ENCODE measurements at places on chromosomes 3 and 15.

GRCh38 chr15:60573936-60574335 lies 95.0 kb upstream of the ICE2 start:
- no peak for DNase-seq

DNA sequence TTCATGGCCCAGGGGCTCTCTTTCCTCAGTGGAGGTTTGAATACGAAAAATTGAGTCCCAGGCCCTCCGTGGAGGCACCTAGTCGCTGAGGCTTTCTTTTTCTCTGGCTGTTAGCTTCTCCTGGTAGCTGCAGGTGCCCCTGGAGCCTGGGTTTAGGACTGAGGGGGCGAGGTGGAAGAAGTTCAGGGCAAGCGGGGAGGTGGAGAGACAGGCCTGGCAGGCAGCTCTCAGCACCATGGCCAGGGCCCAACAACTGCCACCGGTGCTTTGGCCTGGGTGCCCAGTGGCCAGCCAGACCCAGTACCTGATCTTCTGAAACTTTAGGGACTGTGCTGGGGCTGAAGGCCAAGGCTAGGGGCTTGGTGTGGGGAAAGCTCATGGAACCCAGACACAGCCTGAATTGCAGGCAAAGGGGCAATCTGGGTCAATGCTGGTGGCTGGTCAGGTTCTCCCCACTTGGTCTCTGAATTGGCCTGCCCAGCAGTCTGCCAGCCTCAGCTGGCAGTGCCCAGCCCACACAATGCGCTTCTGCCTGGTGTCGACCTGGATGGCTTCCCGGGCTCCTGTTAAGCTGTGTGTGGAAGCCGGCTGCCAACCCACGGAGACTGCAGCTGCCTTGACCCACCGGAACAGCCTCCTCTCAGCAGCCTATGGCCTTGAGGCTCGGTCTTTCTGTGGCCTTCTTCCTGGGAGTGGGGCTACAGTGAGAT lies 30.3 kb upstream of the POLG start:
- no peak for DNase-seq

- no peak for DNase-seq
These were observed 375.3 kb downstream of the LPP start for GRCh38 chr3:188529228-188529627.

- no peak for DNase-seq
These were observed 143.1 kb upstream of the CHRNA7 start for GRCh38 chr15:31887246-31887645.

DNA sequence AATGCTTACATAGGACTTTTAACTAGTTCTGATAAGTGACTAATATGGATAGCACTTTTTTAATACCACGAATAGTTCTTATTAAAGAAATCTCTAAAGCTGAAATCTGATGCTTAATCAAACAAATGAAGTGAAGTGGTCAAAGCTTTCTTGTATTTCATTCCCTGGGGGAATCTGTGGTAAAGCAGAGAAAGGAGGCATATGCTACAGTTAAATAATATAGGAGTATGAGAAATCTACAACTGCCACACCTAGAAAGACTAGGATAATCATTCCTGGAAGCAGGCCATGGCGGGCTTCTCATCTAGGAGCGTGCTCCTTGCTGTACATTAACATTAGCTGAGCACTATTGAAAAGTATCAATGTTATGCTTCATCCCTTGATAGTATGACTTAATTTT lies 835.7 kb downstream of the OTOL1 start:
- no peak for DNase-seq

DNA sequence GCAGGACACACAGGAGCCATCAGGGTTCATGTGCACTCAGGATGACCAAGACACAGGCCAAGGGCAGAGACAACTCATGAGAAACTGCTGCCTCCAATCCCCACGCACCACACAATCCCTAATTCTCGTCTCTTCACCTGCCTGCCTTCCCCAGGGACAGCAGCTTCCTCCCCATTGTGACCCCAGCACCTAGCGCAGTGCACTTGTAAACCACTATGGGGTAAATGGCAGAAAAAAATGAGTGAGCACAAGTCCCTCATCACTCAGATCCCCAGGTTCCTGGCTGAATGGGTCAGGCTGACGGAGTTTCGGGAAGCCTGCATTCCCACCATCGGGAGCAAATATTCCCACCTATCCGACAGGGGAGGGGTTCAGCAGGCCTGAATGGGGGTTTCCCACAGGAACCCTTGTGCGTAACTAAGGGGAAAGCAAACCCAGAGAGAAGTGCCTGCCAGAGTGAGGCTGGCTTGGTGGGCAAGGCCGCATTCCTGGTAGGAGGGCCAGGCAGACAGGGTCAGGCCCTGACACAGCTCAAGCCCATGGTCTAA lies 18.8 kb downstream of the PLXNB1 start:
- no peak for DNase-seq

GRCh38 chr15:66907826-66908743 lies 157.3 kb upstream of the SMAD3 start:
- DNase-seq, result no peak

GRCh38 chr3:194579091-194579606 lies 54.1 kb downstream of the TMEM44 start:
- DNase-seq, result no peak

GRCh38 chr3:111702996-111703985 lies 108.1 kb upstream of the ZBED2 start:
- DNase-seq, result no peak

GRCh38 chr15:45199136-45199810 lies 11.5 kb upstream of the SHF start:
- no peak for DNase-seq

DNA sequence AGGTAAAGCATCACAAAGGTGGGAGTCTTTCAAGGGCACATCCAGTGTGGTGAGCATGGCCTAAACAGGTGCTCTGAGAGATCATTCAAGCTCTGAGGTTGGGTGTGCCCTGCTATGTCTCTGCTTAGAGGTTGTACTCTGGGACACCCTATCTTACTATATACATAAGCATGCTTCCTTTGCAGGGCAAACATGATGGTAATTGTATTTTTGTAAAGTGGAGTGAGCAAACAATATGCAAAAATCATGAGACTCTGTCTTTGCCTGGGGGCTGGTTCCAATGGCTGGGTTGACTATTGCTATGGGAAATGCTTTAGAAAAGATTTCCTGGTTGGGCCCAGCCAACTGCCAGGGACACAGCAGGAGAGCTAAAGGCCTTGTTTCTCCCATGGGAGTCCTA lies 315.1 kb upstream of the TLE3 start:
- no peak for DNase-seq

DNA sequence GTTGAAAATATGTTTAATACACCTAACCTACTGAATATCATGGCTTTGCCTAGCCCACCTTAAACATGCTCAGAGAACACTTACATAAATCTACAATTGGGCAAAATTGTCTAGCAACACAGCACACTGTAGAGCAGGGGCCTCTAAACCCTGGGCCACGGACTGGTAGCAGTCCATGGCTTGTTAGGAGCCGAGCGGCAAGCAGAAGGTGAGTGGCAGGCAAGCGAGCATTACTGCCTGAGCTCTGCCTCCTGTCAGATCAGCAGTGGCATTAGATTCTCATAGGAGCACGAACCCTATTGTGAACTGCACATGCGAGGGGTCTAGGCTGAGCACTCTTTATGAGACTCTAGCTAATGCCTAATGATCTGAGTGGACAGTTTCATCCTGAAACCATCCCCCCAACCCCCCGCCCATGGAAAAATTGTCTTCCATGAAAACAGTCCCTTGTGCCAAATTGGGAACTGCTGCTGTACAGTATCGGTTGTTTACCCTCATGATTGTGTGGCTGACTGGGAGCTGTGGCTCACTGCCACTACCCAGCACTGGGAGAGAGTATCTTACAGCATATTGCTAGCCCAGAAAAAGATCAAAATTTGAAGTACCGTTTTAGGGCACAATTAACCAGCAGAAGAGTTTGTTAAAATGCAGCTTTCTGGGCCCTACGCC lies 26.1 kb downstream of the CMSS1 start:
- DNase-seq, result no peak

- no peak for DNase-seq
These were observed 69.6 kb downstream of the ATP10A start for GRCh38 chr15:25793354-25794050.

DNA sequence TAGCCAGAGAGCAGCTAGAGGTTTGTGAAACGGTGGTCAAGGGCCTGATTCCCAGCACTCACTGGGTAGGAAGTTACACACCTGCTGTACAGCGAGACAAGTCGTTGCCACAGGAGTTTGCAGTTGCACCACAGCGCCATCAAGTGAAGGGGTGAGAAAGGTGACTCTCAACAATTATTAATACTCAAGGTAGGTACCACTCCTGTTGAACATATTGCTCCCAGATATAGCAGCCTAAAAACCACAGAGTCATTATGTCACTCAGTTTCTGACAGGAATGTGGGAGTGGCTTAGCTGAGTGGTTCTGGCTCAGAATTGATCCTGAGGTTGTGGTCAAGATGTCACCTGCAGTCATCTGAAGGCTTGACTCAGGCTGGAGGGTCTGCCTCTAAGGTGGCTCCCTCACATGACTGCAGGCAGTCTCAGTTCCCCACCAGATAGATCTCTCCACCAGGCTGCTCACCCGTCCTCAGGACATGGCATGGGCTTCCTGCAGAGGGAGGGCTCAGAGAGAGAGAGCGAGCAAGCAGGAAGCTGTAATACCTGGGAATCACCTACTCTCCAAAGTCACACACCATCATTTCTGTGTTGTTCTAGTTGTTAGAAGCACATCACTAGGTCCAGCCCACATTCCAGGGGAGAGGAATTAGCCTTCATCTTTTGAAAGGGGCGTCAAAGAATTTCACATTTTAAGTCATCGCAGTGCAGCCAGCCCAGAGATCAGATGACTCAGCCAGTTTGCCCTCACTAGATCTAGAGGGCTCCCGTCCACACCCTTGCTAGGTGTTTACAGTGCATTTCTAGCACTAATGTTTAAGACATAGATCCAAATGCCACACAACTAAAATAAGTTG lies 17.0 kb upstream of the ANO10 start:
- DNase-seq, result no peak

- DNase-seq, result no peak
These were observed 105.3 kb downstream of the THRB start for GRCh38 chr3:24389108-24390090.

GRCh38 chr3:100096866-100097265 lies 17.4 kb downstream of the FILIP1L start:
- no peak for DNase-seq

DNA sequence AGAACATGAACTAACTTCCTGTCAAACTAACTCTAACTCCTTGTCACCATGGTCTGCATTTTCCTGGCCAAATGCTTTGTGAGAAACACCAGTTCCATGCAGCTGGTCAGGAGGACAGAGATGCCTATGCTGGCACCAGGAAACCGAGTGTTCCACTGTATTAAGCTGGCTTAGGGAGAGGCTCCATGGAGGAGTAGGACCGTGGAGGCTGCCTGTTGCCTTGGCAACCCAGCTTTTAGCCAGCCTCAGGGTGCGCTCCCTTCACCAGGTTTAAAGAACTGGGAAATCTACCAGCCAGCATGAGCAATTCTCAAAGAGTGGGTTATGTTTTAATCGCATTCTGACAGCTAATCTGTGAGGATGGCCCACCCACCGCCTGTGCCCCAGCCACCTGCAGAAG lies 394.1 kb downstream of the OCA2 start:
- DNase-seq, result no peak

DNA sequence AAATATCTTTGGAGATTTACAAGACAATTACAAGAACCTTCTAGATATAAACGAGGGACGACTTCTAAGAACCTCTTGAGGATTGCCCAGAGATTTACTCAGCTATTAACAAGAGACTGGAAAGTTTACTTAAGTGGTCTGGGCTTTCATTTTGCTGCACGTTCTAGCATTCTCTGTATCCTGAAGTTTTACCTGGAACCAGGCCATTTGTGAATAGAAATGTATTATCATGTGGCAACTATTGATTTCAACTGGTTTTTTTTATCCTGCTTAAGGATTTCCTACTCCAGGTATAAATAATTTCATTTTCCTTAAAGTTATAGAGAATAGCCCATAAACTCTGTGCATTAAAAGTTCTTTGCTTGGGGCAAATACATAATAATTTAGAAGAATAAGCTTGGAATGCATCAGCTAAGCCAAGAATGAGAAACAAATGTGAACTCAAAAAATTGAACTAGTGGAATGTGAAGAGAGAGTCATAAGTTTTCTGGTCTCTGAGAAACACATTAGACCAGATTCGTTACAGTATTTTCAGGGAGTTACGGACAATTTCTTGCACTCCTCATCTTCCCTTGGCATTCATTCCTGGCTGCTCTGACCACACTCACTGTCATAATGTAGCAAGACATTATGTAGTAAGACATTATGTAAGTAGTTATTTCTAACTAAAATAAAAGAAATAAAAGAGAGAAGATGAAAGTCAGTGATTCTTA lies 1.3 kb downstream of the AQP9 start:
- no peak for DNase-seq

DNA sequence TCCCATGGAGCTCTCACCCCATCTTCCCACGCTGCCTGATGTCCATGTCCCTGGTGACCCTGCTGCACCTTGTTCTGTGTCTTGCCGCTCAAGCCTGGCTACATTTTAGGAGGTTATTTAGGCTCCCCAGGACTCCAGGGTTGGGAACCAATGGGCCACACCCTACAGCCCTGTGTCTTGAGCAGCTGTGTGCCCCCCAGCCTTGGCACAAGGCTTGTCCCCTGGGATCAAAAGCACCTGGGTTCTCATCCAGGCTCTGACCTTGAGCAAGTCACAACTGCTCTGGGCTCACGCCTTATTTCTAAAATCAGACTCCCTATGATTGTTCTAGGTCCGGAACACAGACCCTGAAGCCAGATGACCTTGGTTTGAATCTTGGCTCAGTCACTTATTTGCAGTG lies 14.1 kb downstream of the SPSB4 start:
- DNase-seq, result no peak

GRCh38 chr15:39792844-39793335 lies 10.2 kb upstream of the FSIP1 start:
- no peak for DNase-seq

DNA sequence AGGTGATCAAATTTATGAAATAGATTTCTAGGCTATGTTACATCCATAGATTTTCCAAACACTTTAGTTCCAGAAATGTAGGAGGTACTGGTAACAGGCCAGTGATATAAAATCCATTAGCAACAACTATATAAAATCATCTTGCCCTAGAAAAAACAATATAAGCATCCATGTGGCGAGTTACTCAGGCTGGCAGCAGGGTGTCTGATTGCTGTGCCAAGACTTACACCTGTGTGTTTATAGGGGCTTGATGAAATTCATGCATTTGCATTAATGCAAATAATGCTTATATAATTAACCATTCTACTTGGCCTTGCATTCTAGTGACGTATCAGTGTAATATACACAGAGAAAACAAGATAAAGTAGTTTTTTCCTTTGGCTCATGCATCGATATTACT lies 153.4 kb downstream of the PLCL2 start:
- no peak for DNase-seq

GRCh38 chr15:65409036-65409631 lies 13.6 kb downstream of the IGDCC4 start:
- DNase-seq, result no peak

DNA sequence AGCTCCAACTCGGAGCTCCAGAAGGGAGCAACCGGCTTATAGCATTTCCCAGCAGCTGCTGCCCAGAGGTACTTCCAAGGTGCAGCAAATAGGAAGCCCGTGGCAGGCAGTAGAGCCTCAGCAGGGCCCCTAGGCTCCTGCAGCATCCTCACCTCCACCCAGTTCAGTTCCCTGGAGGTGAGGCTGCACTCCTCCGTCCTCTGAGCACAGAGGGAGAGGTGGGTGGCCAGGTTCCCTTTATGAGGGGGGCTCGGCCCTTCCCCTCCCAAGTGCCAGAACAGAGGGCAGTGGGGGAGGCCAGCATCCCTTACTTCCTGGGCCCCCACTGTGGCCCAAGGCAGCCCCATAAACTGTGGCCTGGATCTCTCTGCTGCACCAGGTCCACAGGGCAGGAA lies 150.2 kb downstream of the ATP10A start:
- no peak for DNase-seq
